Temporal lobe (tissue), 4 donors: ENCODE measurements at places on chromosomes 12 and 14. TPM values are rescaled to one million over a fixed set of nuclear protein-coding genes. Genes with fewer than 3 reads are reported as not detected.

The CLEC1A gene
- total RNA-seq: 0.98 TPM

The REM2 gene
- 2.0 TPM for total RNA-seq

The CISTR gene
- total RNA-seq: not detected

The SLCO1B1 gene
- total RNA-seq: not detected
